ENCODE measurements at places on chromosomes 13 and 19.

DNA sequence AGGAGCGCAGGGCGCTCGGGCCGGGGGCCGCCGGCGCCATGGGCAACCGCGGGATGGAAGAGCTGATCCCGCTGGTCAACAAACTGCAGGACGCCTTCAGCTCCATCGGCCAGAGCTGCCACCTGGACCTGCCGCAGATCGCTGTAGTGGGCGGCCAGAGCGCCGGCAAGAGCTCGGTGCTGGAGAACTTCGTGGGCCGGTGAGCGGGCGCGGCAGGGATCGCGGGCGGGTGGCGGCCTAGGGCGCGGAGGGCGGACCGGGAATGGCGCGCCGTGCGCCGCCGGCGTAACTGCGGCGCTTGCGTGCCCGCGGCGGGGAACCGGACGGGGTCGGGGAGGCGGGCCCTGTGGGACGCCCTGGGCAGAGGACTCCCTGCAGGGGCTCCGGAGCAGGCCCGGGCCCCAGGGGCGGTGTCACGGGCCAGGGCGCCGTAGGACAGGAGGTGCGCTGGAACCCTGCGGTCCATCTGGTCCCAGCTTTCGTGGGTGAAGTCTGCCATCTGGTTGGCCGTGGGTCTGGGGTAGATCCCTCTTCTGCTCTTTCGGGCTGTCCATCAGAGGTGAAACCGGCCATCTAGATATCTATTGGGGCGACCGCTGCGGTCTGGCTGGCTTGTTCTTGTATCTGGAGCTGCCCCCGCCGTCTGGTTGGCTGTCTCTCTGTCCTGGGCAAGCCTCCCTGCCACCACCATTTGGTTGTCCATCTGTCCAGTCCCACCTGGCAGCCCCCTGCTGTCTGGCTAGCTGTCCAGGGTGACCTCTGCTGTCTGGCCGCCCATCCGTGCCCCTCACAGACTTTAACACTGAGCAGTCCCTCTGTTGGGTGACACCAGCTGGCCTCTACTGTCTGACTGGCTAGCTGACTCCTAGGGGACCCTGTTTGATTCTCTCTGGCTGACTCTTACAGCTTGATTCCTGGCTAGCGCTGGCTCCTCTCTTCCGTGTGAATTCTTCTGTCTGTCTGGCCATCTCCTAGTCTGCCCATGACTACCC is 622 bp downstream of the DNM2 start:
- DNase-seq: no peak

- no peak for DNase-seq
These were observed 36.2 kb upstream of the RBM26 start for GRCh38 chr13:79442221-79442620.

- DNase-seq: no peak
These were observed 15.4 kb downstream of the RAB8A start for GRCh38 chr19:16127080-16127479.

DNA sequence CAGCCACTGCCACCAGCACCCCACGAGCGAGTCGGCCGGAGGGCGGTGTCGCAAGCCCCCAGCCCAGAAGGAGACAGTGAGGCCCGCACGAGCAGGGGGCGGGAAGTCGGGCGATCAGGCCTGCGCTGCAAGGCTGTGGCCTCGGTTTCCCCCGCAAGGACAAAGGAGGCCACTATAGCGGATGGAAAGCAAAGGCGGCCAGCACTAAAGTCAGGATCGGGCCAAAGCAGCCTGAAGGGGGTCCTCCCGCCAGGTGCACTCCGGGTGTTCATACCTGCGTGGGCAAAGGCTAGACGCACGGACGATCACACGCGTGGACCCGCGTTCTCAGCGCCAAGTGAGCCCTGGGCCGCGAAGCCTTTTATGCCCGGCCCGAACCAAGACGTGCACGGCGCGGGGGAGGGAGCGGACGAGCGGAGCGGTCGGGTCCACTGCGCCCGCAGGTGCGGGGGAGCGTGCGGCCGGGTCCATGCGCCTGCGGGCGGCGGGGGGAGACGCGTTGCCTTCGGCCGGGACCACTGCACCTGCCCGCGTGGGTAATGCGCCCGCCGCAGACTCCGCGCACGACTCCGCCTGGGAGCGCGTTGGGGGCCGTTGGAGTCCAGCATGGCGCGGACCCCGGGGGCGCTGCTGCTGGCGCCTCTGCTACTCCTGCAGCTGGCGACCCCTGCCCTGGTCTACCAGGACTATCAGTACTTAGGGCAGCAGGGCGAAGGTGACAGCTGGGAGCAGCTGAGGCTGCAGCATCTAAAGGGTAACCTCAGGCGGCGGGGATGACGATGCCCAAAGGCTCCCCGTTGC is at the start of the genes PRDX2 and THSD8:
PRDX2 (minus strand) TSS at position 335 of the 801 bp plus-strand sequence. CDS start 539 bp downstream, outside the sequence.
THSD8 (plus strand) TSS at position 604 of the 801 bp plus-strand sequence; CDS start at position 607, 3 bp downstream.
- DNase-seq: peak; percentile 84

- DNase-seq: no peak
These were observed 12.4 kb downstream of the ZNF444 start for GRCh38 chr19:56153507-56153906.

DNA sequence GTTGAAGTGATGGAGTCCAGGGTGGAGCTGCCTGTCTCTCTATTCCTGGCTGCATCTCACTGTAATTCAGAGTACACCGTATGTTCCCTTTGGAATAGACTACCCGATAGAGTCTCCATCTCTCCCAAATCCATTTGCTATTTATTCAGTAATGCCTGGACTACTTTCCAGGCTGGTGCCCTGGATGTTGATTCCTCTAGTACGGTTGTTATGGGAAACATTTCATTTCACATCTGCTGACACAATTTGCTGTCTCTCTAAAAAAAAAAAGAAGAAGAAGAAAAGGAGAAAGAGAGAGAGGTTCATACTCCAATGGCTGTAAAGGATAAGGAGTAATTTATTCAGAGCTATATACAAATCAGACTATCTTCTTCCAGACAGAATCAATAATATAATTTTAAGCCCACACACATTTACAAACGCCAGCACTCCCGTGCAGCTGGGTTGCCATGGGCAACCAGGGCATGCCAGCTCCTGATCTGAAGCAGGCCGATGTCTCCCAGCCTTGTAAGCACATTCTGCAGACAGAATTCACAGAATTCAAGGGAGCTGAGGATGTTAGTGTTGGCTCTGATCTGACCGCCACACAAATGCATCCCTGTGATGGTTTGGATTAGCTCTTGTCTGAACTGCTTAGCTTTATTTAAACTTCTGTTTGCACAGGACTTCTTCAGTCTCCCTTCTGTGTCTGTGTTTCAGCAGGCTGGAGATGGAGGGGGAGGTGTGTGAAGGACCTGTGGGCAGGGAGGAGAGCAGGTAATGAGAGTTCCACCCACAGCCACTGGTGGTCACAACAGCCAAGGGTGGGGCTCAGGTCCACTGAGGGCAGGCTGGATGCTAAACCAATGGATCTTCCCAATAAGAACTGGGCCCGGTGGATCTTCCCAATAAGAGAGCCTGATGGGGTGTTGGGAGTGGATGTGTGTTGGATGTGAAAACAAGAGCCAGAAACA is 66.0 kb downstream of the TEX26 start:
- DNase-seq: no peak

DNA sequence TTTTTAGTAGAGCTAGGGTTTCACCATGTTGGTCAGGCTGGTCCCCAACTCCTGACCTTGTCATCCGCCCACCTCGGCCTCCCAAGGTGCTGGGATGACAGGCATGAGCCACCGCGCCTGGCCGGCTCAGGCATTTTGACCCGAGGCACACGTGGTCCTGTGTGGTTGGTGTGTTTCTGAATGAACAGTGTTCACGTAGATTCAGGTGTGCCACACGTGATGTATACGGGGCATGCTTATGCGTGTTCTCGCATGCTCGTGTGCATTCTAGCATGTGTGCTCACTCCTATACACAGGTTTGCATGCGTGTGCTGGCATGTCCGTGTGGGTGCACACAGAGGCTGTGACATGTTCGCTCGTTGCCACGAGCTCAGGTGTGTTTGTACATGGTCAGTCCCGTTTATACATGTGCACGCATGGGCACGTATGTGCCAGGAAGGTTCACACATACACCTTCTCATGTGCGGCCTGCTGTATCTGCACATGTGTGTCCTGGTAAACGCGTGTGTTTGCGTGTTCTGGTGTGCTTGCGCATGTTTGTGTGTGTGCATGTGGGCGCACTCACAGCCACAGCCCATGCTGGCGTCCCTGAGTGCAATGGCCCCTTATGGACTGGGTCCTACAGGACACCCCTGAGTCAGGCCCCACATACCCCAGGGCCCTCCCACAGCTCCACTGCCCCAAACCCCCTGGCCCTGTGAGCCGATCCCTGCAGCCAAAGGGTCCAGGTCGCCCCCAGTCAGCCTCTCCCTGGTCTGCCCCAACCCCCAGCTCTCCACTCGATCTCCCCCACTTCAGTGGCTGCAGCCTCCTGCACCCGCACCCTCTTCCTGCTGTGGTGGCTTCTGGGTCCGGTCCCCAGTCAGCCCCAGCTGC is 20.6 kb upstream of the TCF3 start:
- DNase-seq: no peak

GRCh38 chr19:33419788-33420130 is 46.2 kb downstream of the CEBPG start:
- no peak for DNase-seq

DNA sequence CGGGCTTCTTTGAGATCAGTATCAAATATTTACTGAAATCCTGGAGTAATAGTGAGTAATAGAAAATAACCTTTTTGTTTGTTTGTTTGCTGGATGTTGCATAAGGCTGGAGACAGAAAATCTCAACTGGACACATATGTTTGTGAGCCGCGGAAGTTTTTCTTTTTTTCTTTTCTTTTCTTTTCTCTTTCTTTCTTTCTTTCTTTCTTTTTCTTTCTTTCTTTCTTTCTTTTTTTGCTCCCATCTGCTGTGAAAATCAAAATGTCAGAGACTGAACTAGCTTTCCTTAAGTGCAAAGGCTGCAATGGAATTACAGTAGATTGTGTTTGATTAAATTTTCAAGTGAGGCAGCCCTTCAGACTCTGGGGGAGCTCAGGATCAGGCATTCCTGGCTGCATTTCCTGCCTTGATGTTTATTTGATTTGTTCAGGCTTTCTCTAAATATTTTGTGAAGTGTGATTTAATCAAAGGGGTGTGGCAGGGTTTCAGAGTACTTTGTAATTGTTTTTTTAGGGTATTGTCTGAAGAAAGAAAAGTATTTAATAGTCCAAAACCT is 319 bp downstream of the FRY start:
- DNase-seq: no peak

- DNase-seq: no peak
These were observed 925.9 kb upstream of the SLITRK6 start for GRCh38 chr13:86725105-86725504.

DNA sequence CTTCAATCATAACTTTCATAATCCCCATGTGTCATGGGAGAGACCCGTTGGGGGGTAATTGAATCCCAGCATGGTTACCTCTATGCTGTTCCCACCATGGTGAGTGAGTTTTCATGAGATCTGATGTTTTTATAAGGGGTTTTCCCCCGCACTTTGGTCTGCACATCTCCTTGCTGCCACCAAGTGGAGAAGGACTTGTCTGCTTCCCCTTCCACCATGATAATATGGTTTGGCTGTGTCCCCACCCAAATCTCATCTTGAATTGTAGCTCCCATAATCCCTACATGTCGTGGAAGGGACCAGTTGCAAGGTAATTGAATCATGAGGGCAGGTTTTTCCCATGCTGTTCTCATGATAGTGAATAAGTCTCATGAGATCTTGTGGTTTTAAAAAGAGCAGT is 524.9 kb downstream of the SLITRK5 start:
- DNase-seq: no peak

DNA sequence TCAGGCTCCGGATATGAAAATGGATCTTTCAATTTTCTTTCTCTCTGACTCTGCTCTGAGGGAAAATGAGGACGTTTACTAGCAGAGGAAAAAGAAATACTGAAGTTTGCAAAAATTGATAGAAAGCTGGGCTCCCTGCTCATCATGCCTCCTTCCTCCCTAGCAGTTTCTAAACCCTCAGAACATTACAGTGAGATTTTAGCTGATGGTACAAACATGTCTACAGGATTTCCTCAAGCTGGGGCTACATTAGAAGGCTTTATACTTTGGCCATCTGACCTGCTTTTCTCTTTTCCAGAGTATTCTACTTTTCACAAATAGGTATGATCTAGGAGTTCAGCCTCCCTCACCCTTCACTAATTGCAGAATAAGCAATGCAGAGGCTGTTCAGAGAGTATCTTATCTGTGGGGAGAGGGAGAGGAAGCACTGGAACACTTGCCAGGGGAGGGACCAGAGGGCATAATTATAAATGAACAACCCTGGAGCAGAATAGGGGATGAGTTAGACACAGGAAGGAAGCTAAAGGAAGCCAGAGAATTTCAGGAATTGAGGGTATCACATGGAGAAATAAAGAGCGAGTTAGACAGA is 30.0 kb downstream of the CEACAM1 start:
- DNase-seq: no peak

- no peak for DNase-seq
These were observed 496.8 kb downstream of the TDRD3 start for GRCh38 chr13:60893801-60894200.

GRCh38 chr19:6413291-6413690 is 11.3 kb downstream of the KHSRP start:
- no peak for DNase-seq

GRCh38 chr13:98761986-98762616 is 9.6 kb upstream of the SLC15A1 start:
- no peak for DNase-seq

DNA sequence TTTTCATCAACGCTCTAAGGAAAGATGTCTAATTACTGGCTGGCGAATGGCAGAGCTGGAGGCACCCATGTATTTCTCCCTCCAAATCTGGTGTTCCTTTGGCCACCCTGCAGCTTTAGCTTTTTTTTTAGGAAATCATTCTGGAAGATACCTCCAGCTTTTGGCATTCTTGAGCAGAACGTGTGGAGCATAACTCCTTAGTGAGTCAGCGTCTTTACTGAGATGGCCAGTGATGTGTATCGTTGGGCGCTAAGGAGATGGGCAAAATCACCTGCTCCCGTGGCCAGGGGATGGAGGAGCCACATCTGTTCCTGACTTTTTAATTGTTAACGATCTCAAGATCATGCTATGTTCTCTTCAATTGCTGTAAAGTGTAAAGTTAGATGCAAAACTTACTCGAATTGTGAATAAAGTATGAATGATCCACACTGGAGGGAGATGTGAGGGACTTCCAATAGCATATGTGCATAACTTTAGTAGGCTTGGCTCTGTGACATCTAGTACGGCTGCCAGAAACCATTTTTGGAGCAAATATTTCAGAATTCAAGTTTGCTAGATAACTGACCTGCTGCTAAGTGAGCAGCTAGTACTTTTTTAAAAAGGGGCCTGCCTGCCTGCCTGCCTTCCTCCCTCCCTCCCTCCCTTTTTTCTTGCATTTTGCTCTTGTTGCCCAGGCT is 24.4 kb upstream of the C1QTNF9 start:
- no peak for DNase-seq

- no peak for DNase-seq
These were observed 58.6 kb upstream of the WASF3 start for GRCh38 chr13:26498656-26499601.

DNA sequence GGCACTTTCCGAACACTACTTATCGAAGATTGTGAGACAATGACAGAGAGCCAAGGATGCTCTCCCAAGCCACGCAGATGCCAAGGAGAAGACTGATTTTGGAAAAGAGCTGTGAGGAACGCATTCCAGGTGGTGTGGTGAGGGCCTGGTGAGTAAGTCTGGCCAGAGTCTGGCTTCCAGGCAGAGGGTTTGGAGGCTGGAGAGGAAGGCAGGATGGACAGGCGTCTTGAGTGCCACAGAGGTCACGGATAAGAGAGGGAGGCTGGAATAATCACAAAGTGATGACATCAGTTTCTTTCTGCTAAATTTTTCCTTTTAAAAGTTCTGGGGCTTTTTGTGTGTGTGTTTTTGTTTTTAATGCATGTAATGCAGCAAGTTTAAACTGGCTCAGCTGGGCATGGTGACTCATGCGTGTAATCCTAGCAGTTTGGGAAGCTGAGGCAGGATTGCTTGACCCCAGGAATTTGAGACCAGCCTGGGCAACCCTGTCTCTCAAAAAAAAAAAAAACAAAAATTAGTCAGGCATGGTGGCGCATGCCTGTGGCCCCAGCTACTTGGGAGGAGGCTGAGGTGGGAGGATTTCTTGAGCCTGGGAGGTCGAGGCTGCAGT is 235.1 kb downstream of the NALCN start:
- DNase-seq: no peak

Data from frontal cortex (tissue), 4 donors.